ENCODE measurements at places on chromosomes 16 and 17. TPM values are rescaled to one million over a fixed set of nuclear protein-coding genes. Genes with fewer than 3 reads are reported as not detected.

Gene CD7
- total RNA-seq: 0.77 TPM

DNA sequence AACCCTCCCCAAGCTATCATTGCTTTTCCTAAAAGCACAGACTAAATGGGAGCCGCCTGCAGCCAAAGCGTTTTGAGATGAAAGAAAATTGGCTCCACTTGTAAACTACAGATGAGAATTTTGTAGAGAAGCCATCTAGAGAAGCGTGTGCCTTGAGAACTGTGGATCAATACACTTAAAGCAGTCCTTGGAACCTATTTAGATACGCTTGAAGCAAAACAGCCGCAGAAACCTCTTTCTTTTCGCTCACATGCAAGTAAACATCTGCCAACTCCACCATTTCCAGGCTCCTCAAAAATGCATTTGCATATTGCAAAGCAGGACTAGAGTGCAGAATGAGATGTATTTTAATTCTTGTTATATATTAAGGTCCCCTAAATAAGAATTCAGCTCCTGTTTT, 13.1 kb downstream of the KIAA0513 start:
- no peaks in the 10 kb centered on the region for H3K36me3 ChIP-seq
- no peaks in the 10 kb centered on the region for H3K4me1 ChIP-seq
- no peak overlapping the region for H3K4me3 ChIP-seq
- DNase-seq: no peak

DNA sequence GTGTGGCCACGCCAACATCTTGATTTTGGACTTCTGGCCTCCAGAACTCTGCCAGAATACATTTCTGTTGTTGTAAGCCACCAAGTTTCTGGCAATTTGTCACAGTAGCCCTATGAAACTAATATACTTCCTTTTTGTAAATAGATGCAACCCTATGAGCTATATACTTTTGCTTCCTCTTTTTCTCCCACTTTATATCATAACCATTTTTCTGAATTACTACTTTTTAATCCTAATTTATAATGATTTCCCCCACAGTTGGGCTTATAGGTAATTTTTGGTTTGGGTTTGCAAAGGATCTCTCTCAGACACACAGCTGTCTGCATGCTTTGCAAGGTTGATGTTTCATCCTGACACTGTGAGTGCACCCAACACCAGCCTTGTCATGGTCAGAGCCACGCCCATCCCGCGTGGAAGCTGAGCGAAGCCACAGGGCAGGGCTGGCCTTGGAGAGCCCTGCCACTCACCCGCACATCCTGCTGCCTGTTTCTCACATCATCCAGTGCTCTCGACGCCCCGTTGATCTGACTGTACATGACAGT, 5.8 kb downstream of the TRIM25 start:
- DNase-seq: no peak
- no peaks in the 10 kb centered on the region for H3K27me3 ChIP-seq
- H3K4me1 ChIP-seq: peaks cover 10% of the 10 kb centered on the region
- no peak overlapping the region for H3K27ac ChIP-seq

GRCh38 chr17:80876950-80877728, 114.5 kb upstream of the CHMP6 start:
- no peaks in the 10 kb centered on the region for H3K36me3 ChIP-seq
- H3K4me1 ChIP-seq: 0 out of 2 replicates have a peak, but pooled peaks cover 2% of the 10 kb centered on the region
- no peak for DNase-seq
- H3K27ac ChIP-seq: no peak overlapping the region

- H3K4me1 ChIP-seq: no peaks in the 10 kb centered on the region
- no peak overlapping the region for H3K27ac ChIP-seq
- no peaks in the 10 kb centered on the region for H3K36me3 ChIP-seq
- H3K4me3 ChIP-seq: no peak overlapping the region
- DNase-seq: no peak
Observed at GRCh38 chr17:33342025-33342424, 48.9 kb upstream of the ASIC2 start.

DNA sequence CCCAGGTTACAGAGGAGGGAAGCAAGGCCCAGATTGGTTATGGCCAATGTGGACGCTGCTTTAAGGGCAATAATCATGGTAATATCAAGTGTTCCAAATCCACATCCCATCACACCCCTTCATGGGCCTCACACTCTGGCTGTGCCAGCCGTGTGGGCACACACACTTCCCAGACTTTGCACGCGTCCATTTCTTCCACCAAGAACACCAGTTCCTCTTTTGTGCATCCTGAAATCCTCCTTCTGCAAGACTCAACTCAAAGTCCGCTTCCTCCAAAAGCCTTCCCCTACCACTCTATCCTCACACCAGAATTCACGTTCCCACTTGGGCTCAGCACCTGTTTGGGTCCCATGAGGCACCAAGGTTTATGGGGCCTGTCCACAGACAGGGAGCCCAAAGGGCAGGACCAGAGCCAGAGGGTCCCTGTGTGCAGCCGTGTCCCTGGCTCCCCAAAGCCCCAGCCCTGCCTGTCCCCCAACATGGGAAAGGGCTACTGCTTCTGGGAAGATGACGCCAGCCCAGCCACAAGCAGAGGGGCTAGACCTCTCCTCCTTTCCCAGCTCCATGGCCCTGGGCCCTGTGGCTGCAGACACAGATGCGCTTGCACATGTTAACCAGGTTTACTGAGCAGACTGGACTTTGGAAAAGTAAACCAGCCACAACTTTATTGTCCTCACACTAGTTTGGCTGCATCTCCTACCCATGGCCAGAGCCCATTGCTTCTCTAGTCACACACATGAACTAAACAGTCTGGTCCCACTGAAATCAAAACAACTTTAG, 20.3 kb downstream of the SPNS3 start:
- DNase-seq: no peak
- H3K4me3 ChIP-seq: no peak overlapping the region
- no peaks in the 10 kb centered on the region for H3K27me3 ChIP-seq
- H3K27ac ChIP-seq: no peak overlapping the region

- no peaks in the 10 kb centered on the region for H3K36me3 ChIP-seq
- peak overlapping the region; percentile 83 for H3K27ac ChIP-seq
- no peak for DNase-seq
- H3K4me1 ChIP-seq: peaks cover 37% of the 10 kb centered on the region
- H3K4me3 ChIP-seq: peak overlapping the region; percentile 65
Observed at GRCh38 chr17:29177541-29177870, 2.7 kb downstream of the MYO18A start.

- H3K27me3 ChIP-seq: no peaks in the 10 kb centered on the region
- no peak overlapping the region for H3K4me3 ChIP-seq
- H3K36me3 ChIP-seq: no peaks in the 10 kb centered on the region
- no peak for DNase-seq
- peaks cover 7% of the 10 kb centered on the region for H3K4me1 ChIP-seq
Observed at GRCh38 chr16:12092544-12092921, 116.0 kb downstream of the SNX29 start.
